Activated CD8-positive, alpha-beta memory T cell treated with anti-CD3 and anti-CD28 coated beads for 4 hours (primary cell): ENCODE measurements at places on chromosomes 1 and 21.

GRCh38 chr1:8663915-8664329, 153.5 kb downstream of the RERE start:
- no peak for DNase-seq

DNA sequence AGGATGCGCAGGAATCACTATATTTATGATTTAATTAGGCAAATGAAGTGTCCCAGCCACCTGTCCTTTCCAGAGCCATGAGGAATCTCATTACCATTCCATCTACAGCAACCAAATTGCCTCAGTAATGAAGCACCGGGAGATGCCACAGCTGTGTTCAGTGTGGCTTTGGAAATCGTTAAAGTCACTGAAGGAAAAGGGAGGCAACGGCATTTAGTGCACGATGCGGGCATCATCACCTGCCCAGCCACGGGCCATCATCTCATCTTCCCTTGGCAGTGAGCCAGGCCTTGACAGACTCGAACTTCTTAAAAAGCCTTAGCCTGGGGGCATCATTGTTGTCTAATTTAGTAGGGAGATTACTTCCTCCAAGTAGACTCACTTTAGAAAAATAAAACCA, 67.8 kb downstream of the CNIH3 start:
- DNase-seq, result no peak

DNA sequence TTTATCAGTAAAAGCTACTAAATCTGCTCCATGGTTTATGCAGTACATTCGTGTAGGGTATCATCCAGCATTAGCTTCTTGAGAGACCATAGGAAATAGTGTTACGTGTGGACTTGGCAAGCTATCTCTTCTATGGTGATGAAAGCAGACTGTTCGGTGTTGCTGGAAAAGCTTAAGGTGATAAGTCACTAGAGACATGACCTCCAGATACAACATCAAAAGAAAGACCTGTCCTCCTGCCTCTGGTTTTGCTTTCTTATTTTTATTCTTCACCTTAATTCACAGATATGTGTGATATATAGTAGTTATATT, 53.5 kb upstream of the S1PR1 start:
- no peak for DNase-seq

- DNase-seq, result no peak
Observed at GRCh38 chr1:169571450-169571849, 14.8 kb downstream of the F5 start.

DNA sequence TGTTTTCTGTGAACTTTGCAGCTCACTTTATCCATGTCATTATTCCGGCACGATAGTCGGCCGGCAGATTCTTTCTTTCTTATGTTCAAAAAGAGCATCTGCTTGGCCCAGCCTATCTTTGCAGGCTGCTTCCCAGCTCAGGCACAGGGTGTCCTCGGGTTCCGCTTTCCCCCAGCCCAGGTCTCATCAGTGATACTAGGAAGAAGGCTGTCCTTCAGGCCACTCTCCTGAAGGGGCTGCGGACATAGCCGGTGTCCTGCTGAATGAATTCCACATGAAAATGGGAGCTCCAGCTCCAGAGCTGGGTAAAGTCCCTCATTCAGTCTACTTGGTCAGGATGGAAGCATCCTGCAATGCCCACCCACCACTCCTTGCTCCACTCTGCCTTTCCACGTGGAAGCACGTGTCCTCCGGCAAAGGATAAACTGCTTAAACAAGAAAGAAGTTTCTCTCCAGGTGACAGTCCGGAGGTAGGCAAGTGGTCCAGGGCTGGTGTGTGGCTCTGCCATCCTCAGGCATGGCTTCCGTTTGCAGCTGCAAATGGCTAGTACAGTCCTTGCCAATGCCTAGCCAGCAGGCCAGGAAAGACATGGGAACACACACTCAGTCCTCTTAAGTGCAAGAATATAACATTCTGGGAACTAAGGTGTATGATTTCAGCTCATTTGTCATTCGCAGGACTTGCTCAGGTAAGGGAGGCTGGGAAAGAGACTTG, 161.0 kb downstream of the TRIM33 start:
- DNase-seq, result no peak

- DNase-seq, result no peak
Observed at GRCh38 chr1:200281201-200281835, 128.5 kb downstream of the ZNF281 start.

DNA sequence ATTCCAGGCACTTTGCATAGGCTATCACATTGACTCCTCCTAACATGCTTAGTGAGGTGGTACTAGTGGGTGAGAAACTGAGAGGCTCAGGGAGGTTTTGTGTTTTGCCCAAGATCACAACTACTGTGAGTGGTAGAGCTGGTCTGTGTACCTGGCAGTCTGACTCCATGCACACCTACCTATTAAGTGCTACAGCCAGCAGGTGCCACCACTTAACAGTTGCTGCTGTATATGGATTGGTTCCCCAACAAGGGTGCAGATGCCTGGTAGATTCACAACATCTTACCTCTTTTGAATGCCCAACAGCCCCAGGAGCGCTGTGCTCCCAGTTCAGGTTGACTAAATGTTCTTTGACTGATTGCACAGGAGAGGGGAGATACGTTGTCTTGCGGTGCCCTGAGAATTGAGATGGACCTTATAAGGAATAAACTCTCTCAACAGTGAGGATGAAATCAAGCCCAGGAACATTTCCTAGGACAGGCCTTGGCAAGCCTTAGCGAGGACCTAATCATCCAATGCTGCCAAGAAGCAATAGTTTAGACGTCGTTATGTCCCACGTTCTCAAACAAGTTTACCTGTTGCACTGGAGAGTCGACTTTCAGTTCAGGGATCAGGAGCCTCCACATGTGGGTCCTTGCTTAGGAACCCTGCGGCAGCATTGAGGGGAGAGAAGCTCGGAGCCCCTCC, 78.9 kb upstream of the F3 start:
- DNase-seq, result no peak

DNA sequence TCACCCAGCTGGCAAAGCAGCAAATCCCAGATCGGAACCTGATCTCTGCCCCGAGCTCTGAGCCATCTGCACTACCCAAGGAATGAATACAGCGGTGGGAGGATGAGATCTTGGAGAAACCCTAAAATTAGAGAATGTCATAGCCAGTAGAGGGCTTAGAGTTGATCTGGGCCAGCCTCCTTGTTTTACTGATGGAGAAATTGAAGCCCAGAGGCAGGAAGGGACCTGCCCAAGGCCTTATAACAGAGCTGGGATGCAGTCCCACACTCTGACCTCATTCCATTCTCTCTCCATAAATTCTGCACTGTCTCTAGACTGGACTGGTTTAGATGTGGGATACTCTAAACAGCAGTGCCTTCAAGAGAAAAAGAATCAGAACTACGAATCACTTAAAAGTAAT, 4.8 kb upstream of the SFN start:
- no peak for DNase-seq

GRCh38 chr1:201218409-201218808, 27.8 kb downstream of the IGFN1 start:
- no peak for DNase-seq

DNA sequence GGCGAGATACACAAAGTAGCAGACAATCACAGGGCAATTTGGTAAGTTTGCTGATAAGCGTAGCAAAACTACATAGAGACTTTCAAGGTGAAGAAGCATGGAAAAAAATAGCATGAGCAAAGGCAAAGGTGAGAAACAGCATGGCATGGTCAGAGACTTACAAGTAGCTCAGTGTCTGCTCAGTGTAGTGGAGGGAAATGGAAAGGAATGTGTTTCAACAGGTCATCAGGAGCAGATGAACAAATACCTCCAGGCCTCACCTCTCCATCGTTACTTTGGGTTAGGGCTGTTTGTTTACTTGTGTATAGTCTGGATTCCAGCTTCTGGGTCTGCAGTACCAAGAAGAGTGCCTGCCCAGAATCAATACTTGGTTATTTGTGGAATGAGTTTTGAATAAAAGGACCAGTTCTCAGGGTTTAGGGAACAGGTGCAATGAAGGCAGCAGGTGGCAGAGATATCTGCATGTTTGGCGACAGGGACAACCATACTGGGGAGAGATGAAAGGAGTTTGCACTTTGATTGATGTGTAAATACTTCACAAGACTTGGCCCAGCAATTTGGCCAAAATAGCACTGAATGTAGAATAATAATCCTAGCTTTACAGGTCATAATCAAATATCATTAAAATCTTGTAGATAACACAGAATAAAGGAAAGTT, 97.0 kb upstream of the FGGY start:
- no peak for DNase-seq

DNA sequence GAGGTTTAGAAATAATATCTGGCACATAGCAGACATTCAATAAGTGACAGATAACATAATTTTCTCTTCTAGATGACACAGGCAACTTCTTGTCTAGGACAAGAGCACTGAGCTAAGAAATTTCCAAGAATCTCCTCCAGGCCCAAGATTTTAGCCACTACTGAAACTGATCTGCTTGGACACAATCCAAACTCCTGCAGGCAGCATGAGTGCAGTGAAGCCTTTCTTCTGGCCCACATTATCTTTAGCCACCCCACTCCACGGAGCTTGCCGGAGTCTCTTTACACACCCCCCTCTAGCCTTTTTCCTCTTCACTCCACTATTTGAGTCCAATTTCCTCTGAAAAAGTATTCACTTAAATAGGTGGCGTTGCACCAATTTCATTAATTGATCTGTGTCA, 142.9 kb upstream of the DUSP10 start:
- no peak for DNase-seq

DNA sequence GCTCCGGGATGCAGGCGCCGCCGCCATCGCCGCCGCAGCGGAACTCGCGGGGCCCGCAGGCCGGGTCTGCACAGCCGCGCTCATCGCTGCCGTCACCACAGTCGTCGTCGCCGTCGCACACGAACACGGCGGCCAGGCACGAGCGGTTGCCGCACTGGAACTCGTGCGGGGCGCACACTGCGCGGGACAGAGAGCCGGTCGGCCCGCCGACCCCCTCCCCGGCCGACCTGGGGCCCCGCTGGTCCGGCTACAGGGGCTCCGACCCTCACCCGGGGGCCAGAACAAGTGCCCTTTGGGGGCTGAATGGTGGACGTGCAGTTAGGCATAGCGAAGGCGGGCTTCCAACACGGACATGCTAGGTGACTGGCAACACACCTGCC, 38.6 kb upstream of the MAGOH start:
- DNase-seq, result no peak

DNA sequence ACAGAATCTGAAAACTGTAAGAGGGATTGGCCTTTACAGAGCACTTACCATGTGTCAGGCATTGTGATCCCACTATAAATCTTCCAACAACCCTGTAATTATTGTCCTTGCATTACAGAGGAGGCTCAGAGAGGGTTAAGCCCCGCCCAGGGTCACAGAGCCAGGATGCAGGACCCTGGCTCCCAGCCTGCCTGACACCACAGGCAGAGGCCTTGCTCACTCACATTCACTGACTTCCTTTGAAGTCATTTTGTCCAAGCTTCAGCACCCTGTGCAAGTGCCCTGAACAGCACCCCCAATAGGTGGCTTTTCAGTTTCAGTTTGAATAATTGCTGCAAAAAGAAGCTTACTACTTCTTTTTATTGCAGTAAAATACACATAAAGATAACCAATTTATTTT, 256.8 kb upstream of the NFIA start:
- DNase-seq, result no peak

GRCh38 chr1:25786887-25787759, 12.9 kb upstream of the SELENON start:
- DNase-seq, result no peak

DNA sequence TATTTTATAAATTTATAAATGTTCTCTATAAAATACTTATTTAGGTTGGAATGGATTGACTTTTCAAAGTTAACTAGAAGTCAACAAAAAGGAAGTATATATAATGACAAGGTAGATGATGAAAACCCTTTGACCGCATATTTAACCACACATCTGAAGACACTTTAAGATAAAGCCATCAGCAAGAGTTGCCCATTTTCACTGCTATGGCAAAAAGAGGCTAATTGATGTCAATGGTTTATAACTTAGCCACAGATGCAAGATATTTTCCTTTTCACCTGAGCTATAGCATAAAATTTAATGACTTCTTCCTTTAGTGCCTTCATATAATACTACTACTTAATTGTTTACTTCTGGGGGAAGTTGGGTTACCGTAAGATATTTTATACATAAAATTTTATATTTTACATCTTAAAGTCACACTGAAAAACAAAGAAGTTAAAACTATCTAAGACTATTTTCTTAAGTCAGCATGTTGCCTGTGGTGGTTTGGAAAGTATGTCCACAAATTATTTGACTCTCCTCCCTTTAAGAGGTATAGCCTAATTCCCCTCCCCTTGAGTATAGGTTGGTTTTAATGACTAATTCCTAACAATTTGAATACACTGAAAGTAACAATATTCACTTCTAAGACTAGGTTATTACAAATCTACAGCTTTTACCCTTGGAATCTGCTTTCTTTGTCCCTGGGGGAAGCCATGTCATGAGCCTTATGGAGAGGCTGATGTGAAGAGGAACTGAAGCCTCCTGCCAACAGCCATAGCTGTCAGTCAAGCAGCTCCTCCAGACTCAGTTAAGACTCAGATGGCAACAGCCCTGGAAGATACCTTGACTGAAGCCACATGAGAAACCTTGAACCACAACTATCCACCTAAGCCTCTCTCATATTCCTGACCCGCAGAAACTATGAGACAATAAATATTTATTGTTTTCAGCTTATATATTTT, 40.3 kb upstream of the LRRC8B start:
- DNase-seq, result no peak

DNA sequence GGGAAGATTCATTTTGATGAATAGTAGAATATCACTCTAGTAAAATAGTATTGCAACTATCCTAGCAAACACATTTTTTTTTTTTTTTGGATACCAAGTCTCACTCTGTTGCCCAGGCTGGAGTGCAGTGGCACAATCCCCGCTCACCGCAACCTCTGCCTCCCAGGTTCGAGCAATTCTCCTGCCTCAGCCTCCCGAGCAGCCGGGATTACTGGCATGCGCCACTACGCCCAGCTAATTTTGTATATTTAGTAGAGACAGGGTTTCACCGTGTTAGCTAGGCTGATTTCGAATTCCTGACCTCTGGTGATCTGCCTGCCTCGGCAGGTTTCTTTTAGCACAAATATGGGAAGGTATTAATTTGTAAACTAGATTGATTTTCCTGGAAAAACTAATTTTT, 33.8 kb downstream of the KCTD3 start:
- no peak for DNase-seq

DNA sequence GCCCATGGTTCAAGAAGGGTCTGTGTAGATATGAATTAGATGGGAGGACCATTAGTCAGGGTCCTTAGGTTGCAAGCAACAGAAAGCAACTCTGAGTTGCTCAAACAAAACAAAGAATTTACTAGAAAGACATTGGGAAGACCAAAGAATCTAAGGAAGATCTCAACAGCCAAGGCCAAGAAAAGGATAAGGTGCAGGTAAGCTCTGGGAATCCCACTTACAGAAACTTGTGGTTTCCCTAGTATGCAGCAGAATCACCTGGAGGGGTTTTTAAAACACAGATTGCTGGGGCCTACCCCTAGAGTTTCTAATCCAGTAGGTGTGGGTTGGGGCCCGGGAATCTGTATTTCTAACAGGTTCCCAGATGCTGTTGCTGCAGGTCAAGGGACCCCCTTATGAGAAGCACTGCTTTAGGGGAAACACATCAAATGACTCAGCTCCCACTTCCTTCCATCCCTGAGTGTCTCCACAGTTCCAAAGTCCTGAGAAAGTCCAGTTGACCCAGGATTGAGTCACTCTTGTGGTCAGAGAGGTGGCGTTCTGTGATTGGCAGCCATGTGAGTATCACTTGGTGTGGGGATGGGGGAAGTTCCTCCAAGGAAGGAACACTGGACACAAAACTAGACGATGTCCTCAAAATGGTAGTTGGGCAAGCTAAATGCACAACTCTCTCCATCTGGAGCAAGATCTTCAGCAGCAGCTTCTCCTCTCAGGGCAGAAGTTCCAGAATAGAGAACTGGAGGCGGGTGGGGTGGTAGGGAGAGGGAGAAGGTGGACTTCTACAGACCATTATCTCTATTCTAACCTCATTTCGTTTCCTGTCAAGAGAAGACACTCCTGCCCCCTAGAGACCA, 24.2 kb upstream of the EYA3 start:
- no peak for DNase-seq

- DNase-seq, result no peak
Observed at GRCh38 chr21:46284077-46284644, 1.2 kb downstream of the MCM3AP start.
